SJCRH30 (cell line): ENCODE measurements at places on chromosomes 16 and 17. TPM values are rescaled to one million over a fixed set of nuclear protein-coding genes. Genes with fewer than 3 reads are reported as not detected.
A peak's percentile ranks its signal among the peaks of the same experiment; 100 is the strongest.

GRCh38 chr16:15034266-15035162, 21.4 kb downstream of the NTAN1 start:
- peaks cover 5% of the 10 kb centered on the region for H3K4me1 ChIP-seq
- H3K27me3 ChIP-seq: no peaks in the 10 kb centered on the region
- DNase-seq: no peak
- no peak overlapping the region for H3K4me3 ChIP-seq

HCRT gene
- 1.0 TPM in 1 of 2 replicates, not detected in the other for total RNA-seq

KRTAP1-1 gene
- total RNA-seq: not detected in 2 replicates

SLC38A8 gene
- not detected in 2 replicates for total RNA-seq

GRCh38 chr16:81004646-81005353, 1.9 kb downstream of the CMC2 start:
- peak overlapping the region; percentile 2; the same call in 1 of the 2 replicates for H3K4me3 ChIP-seq
- no peak for DNase-seq
- H3K27ac ChIP-seq: no peak overlapping the region

GRCh38 chr16:9836118-9836736, 346.0 kb downstream of the GRIN2A start:
- no peak overlapping the region for H3K27ac ChIP-seq
- no peak overlapping the region for H3K4me3 ChIP-seq
- H3K4me1 ChIP-seq: no peaks in the 10 kb centered on the region
- H3K27me3 ChIP-seq: no peaks in the 10 kb centered on the region

- no peaks in the 10 kb centered on the region for H3K27me3 ChIP-seq
- DNase-seq: peak; percentile 10
- H3K4me1 ChIP-seq: no peaks in the 10 kb centered on the region
- H3K4me3 ChIP-seq: no peak overlapping the region
These were observed 37.9 kb downstream of the ATP2C2 start for GRCh38 chr16:84406006-84406963.

RNF157 gene
- 3.3 and 3.5 TPM in 2 replicates for total RNA-seq

- H3K27ac ChIP-seq: no peak overlapping the region
- DNase-seq: no peak
- H3K36me3 ChIP-seq: no peaks in the 10 kb centered on the region
- H3K27me3 ChIP-seq: no peaks in the 10 kb centered on the region
- H3K4me3 ChIP-seq: no peak overlapping the region
- peaks cover 11% of the 10 kb centered on the region; the same call in 1 of the 2 replicates for H3K4me1 ChIP-seq
These were observed 25.4 kb upstream of the HELZ start for GRCh38 chr17:67270416-67270815.

DNA sequence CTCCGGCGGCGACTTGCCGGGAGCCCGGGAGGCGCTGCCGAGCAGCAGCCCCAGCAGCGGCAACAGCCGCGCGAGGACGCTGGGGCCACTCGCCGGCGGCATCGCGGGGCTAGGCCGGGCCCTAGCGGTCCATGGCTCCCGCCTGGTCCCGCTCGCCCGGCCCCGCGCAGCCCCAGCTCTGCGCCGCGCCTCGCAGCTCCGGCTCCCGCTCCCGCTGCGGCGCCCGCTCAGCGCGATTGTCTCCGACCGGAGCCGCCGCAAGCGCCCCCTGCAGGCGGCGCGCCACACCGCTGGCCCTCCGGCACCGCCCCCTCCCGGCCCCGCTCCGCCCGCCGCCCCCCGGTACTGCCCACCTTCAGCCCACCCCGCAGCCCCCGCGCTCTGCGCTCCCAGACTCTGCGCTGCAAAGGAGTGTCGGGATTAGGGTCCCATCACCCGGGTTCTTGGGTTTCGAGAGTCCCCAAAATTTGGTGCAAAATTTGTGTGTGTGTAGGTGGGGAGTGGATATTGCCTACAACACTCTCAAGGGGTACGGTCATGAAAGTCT, at the start of gene FAM171A2:
Gene FAM171A2 (minus strand): TSS at position 241 of the 547 bp plus-strand sequence. CDS start 139 bp downstream, at position 102.
- H3K4me3 ChIP-seq: peak within 1 kb of the TSS; percentile 80
- H3K36me3 ChIP-seq: no peaks in the 10 kb centered on the region
- H3K27ac ChIP-seq: peak within 1 kb of the TSS; percentile 34; the same call in 1 of the 2 replicates
- peaks cover 22% of the 10 kb centered on the region for H3K4me1 ChIP-seq
- no peaks in the 10 kb centered on the region for H3K27me3 ChIP-seq
- peak; percentile 80 for DNase-seq

DNA sequence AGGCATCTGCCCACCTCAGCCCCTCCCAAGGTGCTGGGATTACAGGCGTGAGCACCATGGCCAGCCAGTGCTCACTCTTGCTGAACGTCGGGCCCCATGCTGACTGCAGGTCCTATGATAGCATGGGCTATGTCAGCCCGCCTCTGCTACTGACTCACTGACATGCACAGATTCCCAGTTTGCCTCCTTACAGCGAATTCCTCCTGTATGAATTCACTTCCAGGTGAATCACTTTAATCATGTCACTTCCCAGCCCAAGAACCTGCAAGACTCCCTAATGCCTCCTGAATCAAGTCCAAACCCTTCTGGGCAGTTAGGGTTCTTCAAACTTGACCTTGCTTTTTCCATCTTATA, 16.1 kb upstream of the UBTF start:
- H3K4me3 ChIP-seq: no peak overlapping the region
- peaks cover 8% of the 10 kb centered on the region; the same call in 1 of the 2 replicates for H3K4me1 ChIP-seq
- no peaks in the 10 kb centered on the region for H3K36me3 ChIP-seq
- H3K27ac ChIP-seq: no peak overlapping the region

GRCh38 chr16:56289862-56290261, 98.6 kb downstream of the GNAO1 start:
- no peak overlapping the region for H3K27ac ChIP-seq
- H3K27me3 ChIP-seq: peaks cover 3% of the 10 kb centered on the region; the same call in 1 of the 2 replicates
- DNase-seq: no peak
- no peaks in the 10 kb centered on the region for H3K36me3 ChIP-seq
- H3K4me3 ChIP-seq: no peak overlapping the region
